ENCODE measurements at places on chromosomes 2 and 18.

DNA sequence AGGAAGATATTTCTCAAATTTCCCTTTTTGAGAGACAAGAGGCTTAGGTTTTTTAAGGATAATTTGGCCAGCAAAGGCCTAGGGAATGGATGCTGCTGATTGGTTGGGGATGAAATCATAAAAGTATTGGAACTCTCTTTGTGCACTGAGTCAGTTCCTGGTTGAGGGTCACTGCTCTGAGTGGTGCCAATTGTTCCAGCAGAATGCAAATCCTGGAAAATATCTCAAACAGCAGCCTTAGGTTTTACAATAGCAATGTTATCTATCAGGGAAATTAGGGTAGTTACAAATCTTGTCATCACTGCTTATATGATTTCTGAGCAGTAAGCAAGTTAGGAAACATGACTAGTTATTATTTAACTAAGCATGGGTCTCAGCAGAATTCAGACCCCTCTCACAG lies 96.2 kb downstream of the RAD51AP2 start:
- DNase-seq: no peak
- no peaks in the 10 kb centered on the region for H3K27me3 ChIP-seq
- no peaks in the 10 kb centered on the region for H3K36me3 ChIP-seq
- H3K27ac ChIP-seq: no peak overlapping the region
- peaks cover 7% of the 10 kb centered on the region for H3K4me1 ChIP-seq

DNA sequence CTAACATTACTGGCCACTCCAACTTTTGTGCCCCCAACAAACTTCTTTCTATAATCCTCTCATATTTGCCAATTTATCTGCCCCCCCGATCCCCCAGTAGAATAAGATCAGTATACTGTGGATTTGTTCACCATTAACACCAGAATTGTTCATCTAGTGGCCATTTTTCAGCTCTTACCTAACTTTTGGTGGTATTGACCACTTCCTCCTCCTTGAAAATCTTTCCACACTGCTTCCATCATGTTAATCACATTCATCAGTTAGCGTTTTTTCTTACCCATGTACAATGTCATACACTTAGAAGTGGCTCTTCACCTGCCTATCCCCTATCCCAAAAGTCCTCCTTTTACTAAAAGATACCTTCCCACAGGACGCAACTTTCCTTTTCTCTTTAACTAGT lies 6.1 kb downstream of the IMPACT start:
- peaks cover 20% of the 10 kb centered on the region for H3K36me3 ChIP-seq
- H3K27me3 ChIP-seq: no peaks in the 10 kb centered on the region
- no peak overlapping the region for H3K27ac ChIP-seq
- H3K4me3 ChIP-seq: no peak overlapping the region

GRCh38 chr2:96828436-96828835 lies 12.4 kb downstream of the CNNM3 start:
- H3K27me3 ChIP-seq: no peaks in the 10 kb centered on the region
- H3K36me3 ChIP-seq: peaks cover 24% of the 10 kb centered on the region
- peaks cover 29% of the 10 kb centered on the region for H3K4me1 ChIP-seq
- H3K27ac ChIP-seq: no peak overlapping the region
- H3K4me3 ChIP-seq: no peak overlapping the region

DNA sequence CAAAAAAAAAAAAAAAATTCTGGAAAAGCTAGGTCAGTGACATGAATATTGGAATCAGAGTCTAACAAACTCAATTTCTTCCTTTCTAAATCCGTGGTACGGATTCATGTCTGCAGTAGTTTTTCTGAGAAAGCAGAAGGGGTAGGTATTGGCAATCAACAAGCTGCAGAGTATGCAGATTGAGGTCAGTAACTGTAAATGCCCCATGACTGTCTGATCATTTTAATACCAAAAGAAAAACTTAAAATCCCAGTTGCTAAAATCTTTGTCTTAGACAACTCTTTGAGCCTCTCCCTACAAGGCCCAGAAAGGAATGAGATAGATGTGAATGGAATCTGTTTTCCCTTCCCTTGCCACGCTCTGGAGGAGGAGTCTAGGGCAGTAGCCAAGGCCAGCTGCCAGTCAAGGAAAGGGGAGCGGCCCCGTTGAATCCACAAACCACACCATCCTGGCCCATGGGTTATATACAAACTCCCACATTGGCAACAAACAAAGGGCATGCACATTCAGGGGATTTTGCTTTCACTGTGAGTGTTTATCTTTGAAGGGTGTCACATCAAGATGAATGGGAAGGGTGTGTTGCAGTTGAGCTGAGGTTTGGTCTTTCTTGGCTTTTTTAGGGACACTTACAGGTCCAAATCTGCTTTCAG lies 6.1 kb upstream of the CASP8 start:
- H3K27me3 ChIP-seq: no peaks in the 10 kb centered on the region
- no peak overlapping the region for H3K4me3 ChIP-seq
- peak overlapping the region; percentile 56 for H3K27ac ChIP-seq
- H3K4me1 ChIP-seq: peaks cover 20% of the 10 kb centered on the region

DNA sequence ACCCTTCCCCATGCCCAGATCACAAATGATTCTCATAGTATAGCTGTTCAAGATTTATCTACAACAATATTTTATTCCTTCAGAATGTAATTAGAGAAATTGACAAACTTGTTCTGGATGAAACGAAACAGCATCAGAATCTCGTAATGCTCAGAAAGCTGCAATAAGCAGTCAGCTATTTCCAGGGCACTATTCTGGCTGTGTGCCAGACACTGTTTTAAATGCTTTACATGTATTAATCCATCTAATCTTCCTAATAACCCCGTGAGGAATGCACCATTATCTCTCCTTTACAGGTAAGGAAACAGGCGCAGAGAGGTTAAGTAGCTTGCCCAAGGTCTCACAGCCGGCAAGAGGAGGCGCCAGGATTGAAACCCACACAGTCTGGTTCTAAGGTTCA lies 10.1 kb upstream of the LYPD6B start:
- no peaks in the 10 kb centered on the region for H3K36me3 ChIP-seq
- peaks cover 8% of the 10 kb centered on the region for H3K27me3 ChIP-seq
- no peak for DNase-seq
- H3K27ac ChIP-seq: peak overlapping the region; percentile 10

- H3K27me3 ChIP-seq: no peaks in the 10 kb centered on the region
- no peak overlapping the region for H3K4me3 ChIP-seq
- no peak overlapping the region for H3K27ac ChIP-seq
- DNase-seq: no peak
- H3K36me3 ChIP-seq: peaks cover 3% of the 10 kb centered on the region
- H3K4me1 ChIP-seq: peaks cover 3% of the 10 kb centered on the region
Observed at GRCh38 chr2:25558262-25558661, 115.1 kb downstream of the DTNB start.

- no peak overlapping the region for H3K4me3 ChIP-seq
- no peak for DNase-seq
- H3K27me3 ChIP-seq: no peaks in the 10 kb centered on the region
- H3K27ac ChIP-seq: peak overlapping the region; percentile 9
- H3K36me3 ChIP-seq: peaks cover 2% of the 10 kb centered on the region
Observed at GRCh38 chr18:34729264-34729663, 19.2 kb downstream of the DTNA start.

- no peak for DNase-seq
- H3K36me3 ChIP-seq: peaks cover 23% of the 10 kb centered on the region
- no peak overlapping the region for H3K4me3 ChIP-seq
- H3K27ac ChIP-seq: no peak overlapping the region
- no peaks in the 10 kb centered on the region for H3K27me3 ChIP-seq
Observed at GRCh38 chr18:6792391-6792790, 62.9 kb downstream of the ARHGAP28 start.

DNA sequence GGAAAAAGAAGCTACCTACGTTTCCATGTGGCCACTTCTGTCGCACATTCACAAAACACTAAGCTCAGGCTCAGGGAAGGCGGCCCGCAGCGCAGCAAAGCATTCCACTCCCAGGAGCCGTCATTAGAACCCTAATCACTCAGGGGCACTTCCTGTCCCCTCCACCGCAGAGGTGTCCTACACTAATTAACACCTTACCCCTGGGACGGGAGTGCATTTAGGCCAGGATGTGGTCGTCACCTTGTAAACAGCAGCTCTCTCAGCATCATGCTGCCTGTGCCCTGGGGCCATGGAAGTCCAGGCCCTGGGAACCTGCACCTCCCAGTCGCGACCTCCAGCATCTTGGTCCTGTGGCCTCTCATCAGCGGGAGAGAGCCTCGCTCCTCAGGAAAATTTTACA lies 359.8 kb upstream of the SALL3 start:
- H3K4me1 ChIP-seq: peaks cover 5% of the 10 kb centered on the region
- no peaks in the 10 kb centered on the region for H3K36me3 ChIP-seq
- H3K27me3 ChIP-seq: peaks cover 7% of the 10 kb centered on the region
- no peak for DNase-seq

DNA sequence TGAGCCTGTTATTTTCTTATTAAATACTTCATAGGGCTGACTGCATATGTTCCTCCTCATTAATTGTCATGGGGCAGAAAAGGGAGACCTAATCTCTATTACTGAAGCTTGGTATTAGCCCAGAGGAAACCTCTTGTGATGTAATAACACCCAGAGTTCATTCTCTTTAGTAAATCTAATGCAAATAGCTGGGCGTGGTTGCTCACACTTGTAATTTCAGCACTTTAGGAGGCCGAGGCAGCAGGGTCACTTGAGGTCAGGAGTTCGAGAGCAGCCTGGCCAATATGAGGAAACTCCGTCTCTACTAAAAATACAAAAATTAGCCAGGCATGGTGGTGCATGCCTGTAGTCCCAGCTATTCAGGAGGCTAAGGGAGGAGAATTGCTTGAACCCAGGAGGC lies 14.7 kb downstream of the DAW1 start:
- no peaks in the 10 kb centered on the region for H3K27me3 ChIP-seq
- no peaks in the 10 kb centered on the region for H3K36me3 ChIP-seq
- H3K4me3 ChIP-seq: no peak overlapping the region
- H3K27ac ChIP-seq: no peak overlapping the region
- no peak for DNase-seq
- H3K4me1 ChIP-seq: peaks cover 1% of the 10 kb centered on the region

- peaks cover 4% of the 10 kb centered on the region for H3K4me1 ChIP-seq
- no peaks in the 10 kb centered on the region for H3K36me3 ChIP-seq
- H3K27ac ChIP-seq: no peak overlapping the region
- peaks cover 6% of the 10 kb centered on the region for H3K27me3 ChIP-seq
- H3K4me3 ChIP-seq: no peak overlapping the region
Observed at GRCh38 chr2:170878066-170878465, 51.0 kb upstream of the GORASP2 start.

- peaks cover 2% of the 10 kb centered on the region for H3K27me3 ChIP-seq
- DNase-seq: no peak
- no peaks in the 10 kb centered on the region for H3K36me3 ChIP-seq
- no peak overlapping the region for H3K27ac ChIP-seq
- no peak overlapping the region for H3K4me3 ChIP-seq
Observed at GRCh38 chr2:46876741-46877384, 38.7 kb downstream of the MCFD2 start.

DNA sequence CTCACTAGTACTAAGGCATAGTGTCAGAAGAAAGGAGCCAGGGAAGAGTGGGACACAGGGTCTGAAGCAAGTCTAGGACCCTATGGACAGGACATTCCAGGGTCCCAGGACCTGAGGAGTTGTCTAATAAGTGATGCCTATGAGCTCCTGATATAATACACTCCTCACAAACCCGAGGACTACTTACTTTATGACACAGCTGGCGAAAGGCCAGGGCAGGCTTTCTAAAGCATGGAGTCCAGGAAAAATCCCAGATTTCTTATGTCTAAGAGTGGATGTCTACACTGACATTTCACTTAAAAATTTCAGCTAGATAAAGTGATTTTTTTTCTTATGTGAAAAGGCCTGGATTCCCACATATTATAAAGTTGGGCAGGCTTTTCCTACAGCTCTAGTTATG lies 502.2 kb upstream of the SETBP1 start:
- H3K27me3 ChIP-seq: no peaks in the 10 kb centered on the region
- no peak for DNase-seq

DNA sequence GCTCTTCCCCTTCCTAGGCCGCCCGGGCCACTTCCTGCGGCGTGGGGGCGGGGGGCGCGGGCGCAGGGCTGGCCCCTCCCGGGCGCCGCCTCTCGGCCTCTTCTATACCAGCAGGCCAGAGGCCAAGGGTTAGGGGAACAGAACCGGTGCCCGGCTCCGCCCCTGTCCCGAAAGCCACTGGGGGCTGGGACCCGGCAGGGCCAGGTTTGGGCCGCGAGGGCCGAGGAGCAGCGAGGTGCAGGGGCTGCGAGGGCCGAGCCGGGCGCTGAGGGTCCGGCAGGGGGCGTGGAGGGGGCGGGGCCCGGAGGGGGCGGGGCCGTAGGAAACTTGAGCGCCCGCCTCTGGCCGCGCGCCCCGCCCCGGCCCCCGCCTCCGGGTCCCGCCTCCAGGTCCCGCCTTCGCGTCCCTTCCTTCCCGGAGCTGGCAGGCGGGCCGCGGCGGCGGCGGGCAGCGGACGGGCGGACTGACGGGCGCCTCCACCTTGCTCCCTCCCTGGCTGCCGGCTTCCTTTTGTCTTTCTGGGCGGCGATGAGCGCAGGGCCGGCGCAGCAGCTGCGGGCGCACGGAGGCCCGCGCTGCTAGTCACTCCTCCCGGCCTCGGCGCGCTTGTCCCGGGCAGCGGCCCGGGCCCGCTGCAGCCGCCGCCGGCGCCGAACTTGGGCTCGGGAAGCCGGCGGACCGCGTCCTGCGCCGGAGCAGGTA lies at the start of gene HPCAL1:
Gene HPCAL1, plus strand, starts transcription at position 426 of the 702 bp plus-strand sequence. CDS start 116,854 bp downstream, outside the sequence.
- peaks cover 14% of the 10 kb centered on the region for H3K4me1 ChIP-seq
- peak within 1 kb of the TSS; percentile 91 for H3K27ac ChIP-seq
- H3K27me3 ChIP-seq: peaks cover 36% of the 10 kb centered on the region
- DNase-seq: peak; percentile 88
- H3K4me3 ChIP-seq: peak within 1 kb of the TSS; percentile 84

DNA sequence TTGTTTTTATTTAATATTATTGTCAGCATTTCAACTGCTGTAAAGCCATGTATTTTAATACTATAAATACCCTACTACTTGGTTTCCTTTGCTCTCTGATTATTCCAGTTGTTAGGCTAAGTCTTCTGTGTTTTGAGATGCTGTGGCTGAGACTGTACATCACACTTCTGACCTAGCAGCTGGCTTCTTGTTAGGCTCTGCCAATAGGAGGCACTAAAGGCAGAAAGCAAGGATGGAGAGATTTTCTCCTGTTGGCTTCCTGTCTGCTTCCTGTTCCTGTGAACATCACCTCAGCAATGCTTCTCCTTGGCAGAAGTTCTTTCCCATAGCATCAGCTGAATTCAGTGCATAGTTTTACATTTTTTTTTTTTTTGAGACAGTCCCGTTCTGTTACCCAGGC lies 68.3 kb upstream of the YPEL5 start:
- H3K4me1 ChIP-seq: no peaks in the 10 kb centered on the region
- no peak for DNase-seq
- H3K4me3 ChIP-seq: no peak overlapping the region

GRCh38 chr18:21261352-21261751 lies 19.3 kb downstream of the GREB1L start:
- H3K4me3 ChIP-seq: no peak overlapping the region
- no peak overlapping the region for H3K27ac ChIP-seq
- H3K36me3 ChIP-seq: no peaks in the 10 kb centered on the region
- DNase-seq: no peak

DNA sequence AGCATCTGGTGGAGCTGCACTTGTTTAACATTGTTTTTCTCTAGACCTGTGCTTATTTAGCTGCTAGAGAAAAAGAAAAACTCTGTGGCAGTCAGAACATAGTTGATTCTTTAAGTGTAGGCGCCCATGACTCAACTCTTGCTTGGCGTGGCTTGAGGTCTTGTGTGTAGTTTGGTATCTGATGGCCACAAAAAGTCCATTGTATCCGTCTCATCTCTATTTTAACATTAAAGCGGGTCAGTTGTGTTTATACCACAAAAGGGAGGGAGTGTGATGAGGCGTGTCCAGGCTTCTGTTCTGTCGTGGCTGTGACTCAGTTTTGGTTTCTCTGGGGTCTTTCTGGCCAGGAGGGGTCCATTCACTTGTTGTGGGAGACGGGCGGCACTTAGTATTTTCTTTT lies 24.2 kb upstream of the UGT1A8 start:
- H3K36me3 ChIP-seq: no peaks in the 10 kb centered on the region
- DNase-seq: no peak
- peaks cover 9% of the 10 kb centered on the region for H3K27me3 ChIP-seq
- no peak overlapping the region for H3K4me3 ChIP-seq
- H3K27ac ChIP-seq: no peak overlapping the region
